HuH-7 (cell line): ENCODE measurements at places on chromosomes 1 and 21.

DNA sequence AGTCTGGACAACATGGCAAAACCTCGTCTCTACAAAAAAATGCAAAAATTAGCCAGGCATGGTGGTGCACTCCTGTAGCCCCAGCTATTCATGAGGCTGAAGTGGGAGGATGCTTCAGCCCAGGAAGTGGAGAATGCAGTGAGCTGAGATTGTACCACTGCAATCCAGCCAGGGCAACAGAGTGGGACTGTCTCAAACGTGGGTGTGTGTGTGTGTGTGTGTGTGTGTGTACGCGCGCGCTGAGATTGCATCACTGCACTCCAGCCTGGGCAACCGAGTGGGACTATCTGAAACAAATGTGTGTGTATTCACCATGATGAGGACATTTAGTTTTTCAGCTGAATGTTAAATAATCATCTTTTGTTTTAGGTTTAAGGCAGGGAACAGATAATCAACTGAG is 21.1 kb downstream of the USP1 start:
- no peak for DNase-seq

DNA sequence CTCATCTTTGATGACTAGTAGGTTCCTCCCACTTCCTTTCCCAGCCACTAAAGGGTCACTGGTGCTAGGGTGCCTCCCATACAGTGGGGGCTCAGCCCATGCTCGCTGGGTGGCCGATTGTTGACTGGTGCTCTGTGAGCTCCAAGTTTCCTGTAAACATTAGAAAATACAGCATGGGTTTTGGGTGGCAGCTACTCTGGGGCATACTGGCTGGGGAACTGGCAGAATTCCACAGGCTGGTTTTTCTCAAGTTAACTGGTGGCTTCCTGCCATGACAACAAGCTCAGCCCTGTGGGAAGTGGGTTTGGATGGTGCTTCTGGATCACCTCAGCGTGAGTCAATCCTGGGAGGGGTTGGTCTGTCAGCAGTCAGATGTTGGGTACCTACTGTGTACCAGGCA is 28.7 kb upstream of the CRNN start:
- DNase-seq: no peak

DNA sequence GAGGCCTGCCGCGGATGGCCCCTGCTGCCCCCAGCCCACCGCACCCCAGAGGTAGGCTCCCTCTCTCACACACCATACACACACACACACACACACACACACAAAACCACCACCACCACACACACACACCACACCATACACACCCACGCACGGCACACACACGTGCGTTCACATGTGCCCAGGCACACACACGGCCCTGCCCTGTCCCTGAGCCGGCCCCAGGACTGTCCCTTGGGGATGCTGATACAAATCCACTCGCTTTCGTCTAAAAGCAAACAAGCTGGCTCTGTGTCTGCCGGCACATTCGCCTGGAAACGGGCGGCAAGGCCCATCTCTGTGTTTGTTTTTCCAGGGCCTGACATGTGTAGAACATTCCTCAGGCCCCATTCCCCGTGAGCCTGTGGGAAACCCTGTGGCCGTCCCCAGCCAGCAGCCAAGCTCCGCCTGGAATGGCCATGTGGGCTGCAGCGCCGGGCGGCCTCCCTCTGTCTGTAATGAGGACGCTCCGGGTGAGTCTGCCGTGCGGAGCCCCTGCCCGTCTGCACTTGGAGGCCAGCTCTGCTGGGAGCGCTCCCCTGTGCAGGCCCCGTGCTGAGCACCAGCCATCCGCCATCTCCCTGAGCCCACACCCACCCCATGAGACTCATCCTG is 67.4 kb downstream of the DMRTB1 start:
- peak; percentile 61 for DNase-seq

DNA sequence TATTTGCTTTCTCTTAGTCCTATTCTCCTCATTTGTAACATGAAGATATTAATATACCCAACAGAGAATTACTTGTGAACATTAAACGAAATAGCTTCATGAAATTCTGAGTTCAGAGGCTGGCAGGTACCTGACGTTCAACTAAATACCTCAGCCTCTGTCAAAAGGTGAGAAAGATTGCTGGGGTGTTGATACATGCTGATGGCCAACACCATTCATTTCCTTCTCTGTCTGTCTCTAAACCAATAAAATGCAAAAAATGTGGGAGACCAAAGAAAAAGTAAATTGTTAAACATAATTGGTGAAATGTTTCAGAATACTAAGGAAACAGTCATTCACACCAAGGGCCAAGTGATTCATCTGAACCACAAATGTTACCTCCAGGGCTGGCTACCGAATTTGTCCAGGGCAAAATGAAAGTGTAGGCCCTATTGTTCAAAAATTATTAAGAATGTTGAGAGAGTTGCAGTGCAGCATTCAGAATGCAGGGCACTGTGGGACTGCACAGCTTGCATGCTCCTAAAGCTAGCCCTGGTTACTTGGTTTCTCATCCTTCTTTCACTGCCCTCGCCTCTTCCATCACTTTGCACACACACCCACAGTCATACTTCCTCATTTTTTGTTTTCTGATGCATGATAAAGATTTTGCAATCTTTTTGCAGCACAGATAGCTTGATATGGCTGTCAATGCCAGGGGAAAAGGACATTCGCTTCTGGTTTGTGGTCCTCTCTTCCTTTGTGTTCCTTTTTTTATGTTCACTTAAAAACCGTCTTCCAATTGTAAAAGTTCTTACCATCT is 414.3 kb upstream of the NR5A2 start:
- no peak for DNase-seq

- peak; percentile 17 for DNase-seq
These were observed 6.3 kb upstream of the PRDM15 start for GRCh38 chr21:41885341-41886024.

DNA sequence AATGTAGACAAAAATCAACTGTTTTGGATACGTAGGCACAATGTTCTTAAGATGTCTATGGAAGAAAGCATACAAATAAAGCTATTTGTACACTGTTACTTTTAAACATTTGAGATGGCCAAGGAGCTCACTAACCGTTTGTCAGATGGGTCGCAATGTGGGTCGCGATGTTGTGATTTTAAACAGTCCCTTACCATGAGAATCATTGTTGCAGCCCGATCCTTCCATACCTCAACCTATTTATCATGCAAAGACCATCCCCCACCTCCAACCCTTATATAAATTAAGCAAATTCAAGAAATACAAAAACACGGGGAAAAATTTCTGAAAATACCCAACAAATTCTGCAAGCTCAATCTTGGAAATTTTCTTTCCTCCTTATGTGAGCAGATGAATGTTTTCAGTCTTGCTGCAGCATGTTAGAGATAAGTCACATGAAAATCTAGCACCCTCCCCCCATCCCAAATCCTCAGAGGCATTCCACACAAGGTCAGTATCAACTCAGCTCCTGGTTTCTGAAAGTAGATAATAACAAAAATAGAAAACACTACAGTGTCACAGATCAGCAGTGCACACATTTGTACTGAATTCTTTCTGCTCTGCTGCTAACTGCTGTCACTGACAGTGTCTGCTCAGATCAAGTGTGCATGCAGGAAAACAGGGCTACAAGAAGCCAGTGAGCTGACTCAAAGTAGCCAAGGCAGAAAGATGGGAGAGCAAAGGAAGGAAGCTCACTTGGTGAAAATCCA is 92.9 kb upstream of the TTC39A start:
- DNase-seq: no peak

DNA sequence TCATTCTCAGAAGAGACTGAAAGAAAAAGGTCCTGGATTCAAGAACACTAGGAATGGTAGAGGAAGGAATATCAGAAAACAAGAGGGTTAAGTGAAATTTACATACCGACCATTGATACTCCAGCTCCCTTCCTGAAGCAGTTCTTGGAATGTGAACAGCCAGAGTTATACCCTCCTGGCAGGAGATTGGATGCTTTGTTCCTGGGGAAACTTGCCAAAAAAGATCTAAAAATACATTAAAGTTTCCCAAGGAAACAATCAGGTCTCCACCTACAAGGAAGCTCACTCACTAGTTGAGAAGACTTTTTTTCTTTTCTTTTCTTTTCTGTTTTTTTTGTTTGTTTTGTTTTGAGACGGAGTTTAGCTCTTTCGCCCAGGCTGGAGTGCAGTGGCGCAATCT is 91.1 kb downstream of the HLX start:
- no peak for DNase-seq

GRCh38 chr1:150560576-150561253 is 11.5 kb downstream of the ADAMTSL4 start:
- peak; percentile 79 for DNase-seq

DNA sequence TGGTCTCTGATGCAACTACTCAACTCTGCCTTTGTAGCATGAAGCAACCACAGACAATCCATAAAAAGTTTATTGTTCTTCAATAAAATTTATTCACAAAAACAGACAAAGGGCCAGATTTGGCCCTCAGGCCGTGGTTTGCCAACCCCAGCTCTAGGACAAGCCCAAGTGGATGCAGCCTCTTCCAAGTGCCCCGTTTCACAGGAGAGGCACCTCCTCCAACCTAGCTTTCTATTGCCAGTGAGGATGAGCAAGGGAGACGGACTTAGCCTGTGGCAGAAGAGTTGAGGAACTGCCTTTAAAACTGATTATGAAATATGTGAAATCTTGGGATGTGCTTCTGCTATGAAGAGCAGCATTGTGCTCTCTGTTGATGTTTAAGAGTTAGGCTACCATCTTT is 105.4 kb downstream of the PSMG1 start:
- DNase-seq: no peak

GRCh38 chr21:41451753-41452676 is 26.0 kb downstream of the MX1 start:
- DNase-seq: no peak

DNA sequence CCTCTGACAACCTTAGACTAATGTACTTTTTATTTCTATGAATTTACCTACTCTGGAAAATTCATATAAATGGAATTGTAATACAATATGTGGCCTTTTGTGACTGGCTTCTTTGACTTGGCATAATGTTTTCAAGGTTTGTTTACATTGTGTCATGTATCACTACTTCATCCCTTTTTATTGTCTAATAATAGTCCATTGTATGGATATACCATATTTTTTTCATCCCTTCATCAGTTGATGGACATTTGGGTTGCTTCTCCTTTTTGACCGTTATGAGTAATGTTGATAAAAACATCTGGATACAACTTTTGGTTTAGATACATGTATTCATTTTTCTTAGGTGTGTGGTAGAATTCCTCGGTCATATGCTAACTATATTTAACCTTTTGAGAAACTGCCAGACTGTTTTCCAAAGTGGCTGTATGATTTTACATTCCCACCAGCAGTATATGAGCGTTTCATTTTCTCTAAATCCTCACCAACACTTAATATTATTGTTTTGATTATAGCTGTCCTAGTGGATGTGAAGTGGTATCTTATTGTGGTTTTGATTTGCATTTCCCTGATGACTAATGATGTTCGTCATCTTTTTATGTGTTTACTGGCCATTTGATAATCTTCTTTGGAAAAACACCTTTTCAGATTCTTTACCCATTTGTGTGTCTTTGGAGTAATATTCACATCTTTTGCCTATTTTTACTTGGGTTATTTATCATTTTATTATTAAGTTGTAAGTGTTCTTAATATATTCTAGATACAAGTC is 3.5 kb downstream of the RO60 start:
- DNase-seq: no peak

GRCh38 chr1:200179781-200180160 is 152.3 kb downstream of the NR5A2 start:
- DNase-seq: no peak

DNA sequence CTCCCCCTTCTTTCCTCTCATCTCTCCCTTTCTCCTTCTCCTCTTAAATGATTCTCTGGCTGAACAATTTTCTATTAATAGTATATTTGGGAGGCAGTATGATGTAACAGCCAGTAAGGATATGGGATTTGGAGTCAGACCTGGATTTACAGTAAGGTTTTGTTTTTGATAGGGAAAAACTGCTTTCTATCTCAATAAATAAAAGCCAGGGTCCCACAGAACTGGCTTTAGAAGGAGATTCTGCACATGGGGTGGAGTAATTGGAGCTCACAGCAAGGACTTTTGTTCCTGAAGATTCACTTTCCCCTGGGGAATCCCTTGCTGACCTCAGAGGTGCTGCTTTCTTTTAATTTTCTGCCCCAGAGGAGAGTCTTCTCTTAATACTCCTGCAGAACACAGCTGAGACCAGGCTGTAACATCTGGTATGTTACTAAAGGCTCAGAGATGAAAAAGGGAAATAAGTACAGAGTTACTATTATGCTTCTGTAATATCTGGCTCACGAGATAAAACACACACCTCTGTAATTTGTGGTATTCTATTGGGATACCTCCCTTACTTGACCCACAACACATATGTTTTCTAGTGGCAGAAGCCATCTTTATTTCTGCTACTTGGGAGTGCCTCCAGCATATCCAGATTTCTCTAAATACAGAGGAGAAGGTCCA is 13.4 kb downstream of the EPB41 start:
- no peak for DNase-seq

DNA sequence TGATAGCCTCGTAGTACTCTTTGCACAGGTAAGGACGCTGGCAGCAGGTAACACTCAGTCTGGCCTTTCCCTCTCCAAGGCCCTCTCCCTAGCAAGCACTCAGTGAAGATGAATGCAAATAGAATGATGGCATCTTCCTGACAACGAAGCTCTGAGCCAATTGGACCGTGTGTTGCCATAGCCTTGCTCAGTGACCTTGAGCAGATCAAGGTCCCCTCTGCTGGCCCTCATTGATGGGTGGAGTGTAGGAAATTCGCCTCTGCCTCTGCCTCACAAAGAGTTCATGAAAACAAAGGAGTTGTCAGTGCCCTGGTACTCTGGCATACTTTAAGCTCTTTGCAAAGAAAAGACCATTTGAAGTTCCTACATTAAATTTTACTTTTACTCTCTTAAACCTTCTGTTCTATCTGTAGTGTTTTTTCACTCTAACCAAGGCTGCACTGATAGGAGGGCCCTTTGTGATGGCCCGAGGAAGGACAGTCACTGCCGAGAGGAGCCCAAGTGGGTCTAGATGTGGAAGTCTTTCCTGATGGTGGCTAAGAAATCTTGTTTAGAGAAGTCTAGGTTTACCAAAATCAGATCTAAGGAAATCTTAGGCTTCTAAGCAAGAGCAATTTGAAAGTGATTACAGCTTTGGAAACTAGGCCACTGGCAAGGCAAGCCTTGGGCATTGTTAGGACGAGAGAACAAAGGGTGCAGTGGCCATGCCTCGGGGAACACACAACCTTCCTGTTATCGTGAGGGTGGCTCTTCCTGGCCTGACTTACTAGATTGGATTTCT is 38.2 kb downstream of the SMYD2 start:
- no peak for DNase-seq

DNA sequence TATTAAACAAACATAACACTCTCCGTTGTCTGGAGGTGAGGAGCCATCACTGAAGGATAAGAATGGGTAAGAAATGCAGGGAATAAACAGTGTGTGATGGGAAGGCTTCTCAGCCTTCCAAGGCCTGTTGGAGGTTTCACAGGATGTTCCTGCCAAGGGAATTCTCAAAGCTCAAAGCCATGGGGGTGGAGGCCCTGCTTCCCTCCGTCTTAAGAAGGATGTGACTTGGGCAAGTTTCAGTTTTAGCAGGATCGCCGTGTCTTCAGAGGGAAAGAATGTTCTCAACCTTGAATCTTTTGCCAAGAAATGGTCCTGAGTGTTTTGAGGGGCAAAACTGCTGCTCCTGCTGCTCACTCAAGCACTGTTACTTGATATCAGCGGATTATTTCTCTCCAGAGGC is 41.7 kb upstream of the IL20 start:
- DNase-seq: no peak

GRCh38 chr1:10185759-10186158 is 24.6 kb upstream of the KIF1B start:
- no peak for DNase-seq

GRCh38 chr1:14732728-14733047 is 134.2 kb downstream of the KAZN start:
- DNase-seq: no peak
